ENCODE measurements at places on chromosomes 4 and X.

- no peaks in the 10 kb centered on the region for H3K36me3 ChIP-seq
- H3K27me3 ChIP-seq: no peaks in the 10 kb centered on the region
- H3K4me3 ChIP-seq: no peak overlapping the region
- DNase-seq: no peak
Observed at GRCh38 chr4:59537246-59537886, 1662.8 kb upstream of the ADGRL3 start.

DNA sequence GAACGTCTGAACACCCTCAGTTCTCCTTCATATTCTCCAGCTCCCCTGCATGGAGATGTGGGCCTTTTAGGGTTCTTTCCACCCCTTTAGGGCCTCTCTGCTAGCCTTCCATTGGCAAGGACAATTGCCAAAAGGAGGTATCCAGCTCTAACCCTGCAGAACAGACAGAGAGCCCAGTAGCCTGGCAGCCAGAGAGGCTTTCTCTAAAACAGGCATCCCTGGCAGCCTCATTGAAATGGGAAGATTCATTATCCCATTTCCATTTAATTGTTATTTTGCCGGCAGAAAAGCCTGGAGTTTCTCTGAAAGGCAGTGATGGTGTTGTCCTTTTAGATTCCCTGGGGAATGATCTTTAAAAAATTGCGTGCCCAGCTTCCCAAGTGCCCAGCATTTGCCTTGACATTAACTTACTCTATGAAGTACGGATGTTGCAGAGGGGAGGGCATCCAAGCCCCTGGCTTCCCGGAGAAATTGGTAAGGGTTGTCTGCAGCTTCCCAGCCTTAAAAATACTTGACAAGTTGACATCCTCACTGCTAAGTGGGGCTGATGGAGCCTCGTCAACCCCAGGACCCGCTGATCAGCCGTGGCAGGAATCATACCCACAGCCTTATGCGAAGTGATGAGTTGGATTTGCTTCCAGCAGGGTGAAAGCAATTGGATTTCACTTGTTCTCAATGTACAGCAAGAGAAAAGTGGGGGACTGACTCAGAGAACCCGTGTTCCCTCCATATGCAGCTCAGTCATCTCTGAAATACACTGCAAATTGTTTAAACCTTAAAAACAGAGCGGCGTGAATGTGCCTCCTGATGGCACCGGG is 244.1 kb downstream of the CRLF2 start:
- H3K4me3 ChIP-seq: no peak overlapping the region
- peaks cover 6% of the 10 kb centered on the region for H3K4me1 ChIP-seq
- H3K27ac ChIP-seq: no peak overlapping the region
- no peaks in the 10 kb centered on the region for H3K36me3 ChIP-seq
- H3K27me3 ChIP-seq: peaks cover 15% of the 10 kb centered on the region

DNA sequence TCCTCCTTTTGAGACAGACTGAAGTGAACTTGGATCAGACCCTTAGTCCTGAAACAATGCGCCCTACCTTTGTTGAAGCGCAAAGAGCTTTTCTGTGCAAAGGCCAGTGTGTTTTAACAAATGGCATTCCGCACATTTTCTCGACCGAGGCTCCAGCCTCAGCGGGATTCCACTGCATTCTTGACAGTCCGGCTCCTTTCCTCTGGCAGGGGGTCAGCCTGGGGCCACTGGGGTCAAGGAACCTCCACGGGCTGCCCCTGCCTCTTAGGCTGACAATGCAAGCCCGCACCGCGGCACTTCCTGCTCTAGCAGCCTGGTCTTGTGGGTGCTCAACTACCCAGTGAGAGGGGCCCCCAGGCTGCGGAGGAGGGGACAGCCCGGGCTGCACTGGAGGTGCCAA is 47.2 kb upstream of the TFDP3 start:
- H3K27me3 ChIP-seq: peaks cover 41% of the 10 kb centered on the region
- peaks cover 42% of the 10 kb centered on the region for H3K4me1 ChIP-seq
- no peak overlapping the region for H3K27ac ChIP-seq
- peak; percentile 64 for DNase-seq

DNA sequence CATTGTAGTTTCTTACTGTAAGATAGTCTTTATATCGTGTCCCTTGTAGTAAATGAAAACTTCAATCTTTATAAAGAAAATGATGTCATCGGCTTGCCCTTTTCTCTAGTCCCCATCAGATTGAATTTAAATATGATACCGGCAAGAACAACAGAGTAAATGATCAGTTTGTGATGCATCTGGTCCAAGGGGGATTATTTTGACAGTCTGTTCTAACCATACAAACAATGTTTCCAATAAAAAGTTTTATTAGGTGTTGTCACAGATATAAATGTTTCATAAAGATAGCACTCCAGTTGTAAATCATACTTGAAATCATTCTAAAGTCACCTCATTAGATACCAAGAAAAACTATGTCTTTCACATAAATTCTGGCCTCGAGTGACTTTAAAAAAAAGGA is 72.3 kb downstream of the SLC9A6 start:
- H3K27me3 ChIP-seq: no peaks in the 10 kb centered on the region
- DNase-seq: no peak
- peaks cover 3% of the 10 kb centered on the region for H3K36me3 ChIP-seq
- H3K4me3 ChIP-seq: no peak overlapping the region
- no peak overlapping the region for H3K27ac ChIP-seq

DNA sequence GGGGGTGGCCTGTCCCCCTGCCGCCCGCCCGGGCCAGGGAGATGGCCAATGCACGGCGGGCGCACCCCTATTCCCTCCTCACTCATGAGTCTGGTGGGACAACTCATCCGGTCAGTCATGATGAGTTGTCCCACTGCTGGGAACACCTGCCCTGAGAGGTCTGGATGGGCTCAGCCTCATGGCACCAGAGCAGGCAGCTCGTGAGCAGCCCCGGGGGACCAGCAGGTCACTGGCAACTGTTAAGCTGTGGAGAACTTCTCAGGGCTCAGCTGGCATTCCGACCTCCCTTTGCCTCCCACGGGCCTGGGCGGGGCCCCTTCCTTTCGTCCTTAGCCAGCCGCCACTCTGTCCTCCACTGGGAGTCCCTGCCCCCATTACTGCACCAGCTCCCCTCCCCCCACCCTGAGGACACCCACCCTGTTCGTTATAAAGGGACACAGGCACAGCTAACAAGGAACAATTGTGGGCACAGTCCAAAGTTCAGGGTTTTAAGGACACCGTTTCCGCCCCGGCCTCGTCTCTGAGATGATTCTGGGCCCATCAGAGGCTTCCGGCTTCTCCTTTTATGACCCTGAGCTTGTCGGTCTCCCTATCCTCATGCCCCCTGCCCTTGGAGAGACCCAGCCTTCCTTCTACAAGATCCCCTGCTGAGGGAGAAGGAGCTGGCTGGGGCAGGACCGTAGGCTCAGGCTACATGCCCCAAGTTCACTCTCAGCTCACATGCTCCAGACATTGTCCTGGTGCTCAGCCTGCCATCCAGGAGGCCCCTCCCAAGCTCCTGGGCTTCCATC is 14.6 kb upstream of the KIAA0232 start:
- H3K36me3 ChIP-seq: no peaks in the 10 kb centered on the region
- DNase-seq: no peak
- H3K4me3 ChIP-seq: no peak overlapping the region

- no peaks in the 10 kb centered on the region for H3K27me3 ChIP-seq
- peaks cover 10% of the 10 kb centered on the region for H3K36me3 ChIP-seq
- H3K27ac ChIP-seq: no peak overlapping the region
- H3K4me3 ChIP-seq: no peak overlapping the region
- DNase-seq: no peak
Observed at GRCh38 chrX:54288968-54289367, 68.9 kb downstream of the WNK3 start.

DNA sequence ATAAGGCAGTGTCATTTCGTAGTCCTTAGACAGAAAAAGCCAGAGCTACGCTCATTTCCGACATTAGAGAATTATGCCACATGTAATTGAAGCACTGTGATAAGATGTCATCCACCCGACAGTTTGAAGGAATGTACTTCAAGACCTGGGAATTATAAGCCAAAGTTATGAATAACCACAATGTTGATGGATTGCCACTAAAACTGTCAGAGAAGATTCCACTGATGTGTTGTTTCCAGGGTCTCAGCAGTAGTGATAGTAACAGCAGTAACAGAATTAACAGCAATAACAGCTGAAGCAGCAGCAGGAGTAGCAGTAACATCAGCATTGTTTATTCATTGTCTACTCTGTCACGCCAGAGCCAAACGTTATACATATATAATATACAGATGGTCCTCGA is 24.7 kb downstream of the RAB33A start:
- no peaks in the 10 kb centered on the region for H3K27me3 ChIP-seq
- DNase-seq: no peak
